ENCODE measurements at places on chromosomes 6 and 20. TPM values are rescaled to one million over a fixed set of nuclear protein-coding genes. Genes with fewer than 3 reads are reported as not detected.

ID1 gene
- 99.2 TPM for total RNA-seq

LST1 gene
- total RNA-seq = 6.9 TPM

DNA sequence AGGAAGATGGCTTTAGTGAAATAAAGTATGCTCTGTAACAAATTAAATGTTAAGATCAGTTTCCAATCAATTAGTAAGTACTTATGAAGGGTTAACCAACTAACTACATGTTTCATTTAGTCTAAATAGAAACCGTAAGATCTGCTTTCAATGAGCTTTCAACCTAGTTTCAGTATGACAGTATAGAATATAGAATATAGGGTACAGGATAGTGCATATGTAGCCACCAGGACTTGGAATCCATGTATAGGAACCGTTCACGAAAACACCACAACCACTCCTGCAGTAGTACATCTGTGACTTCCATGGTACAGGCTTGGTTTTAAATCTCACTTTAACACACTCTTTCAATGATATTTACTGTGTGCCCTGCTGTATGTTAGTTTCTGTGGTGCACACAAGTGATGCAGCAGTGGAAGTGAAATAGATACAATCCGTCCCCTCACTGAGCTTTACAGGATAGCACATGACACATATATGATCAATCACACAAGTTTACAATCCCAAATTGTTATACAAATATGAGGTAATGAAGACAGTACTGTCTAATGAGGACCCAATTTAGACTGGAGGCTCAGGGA, 479.7 kb upstream of the MARCKS start:
- no peak for DNase-seq

- DNase-seq = no peak
These were observed 80.6 kb upstream of the HIVEP1 start for GRCh38 chr6:11931296-11932035.

- DNase-seq = no peak
These were observed 48.8 kb upstream of the RALY start for GRCh38 chr20:33944914-33945313.

RIPOR2 gene
- total RNA-seq = 3.6 TPM

Data from left ventricle myocardium superior (tissue), 1 donor.